Stimulated activated CD4-positive, alpha-beta T cell treated with anti-CD3 and anti-CD28 coated beads, Interleukin-12 subunit alpha, Interleukin-12 subunit beta, amount 100 ng/mL, for 24 hours (primary cell): ENCODE measurements at places on chromosomes 2 and 18.

DNA sequence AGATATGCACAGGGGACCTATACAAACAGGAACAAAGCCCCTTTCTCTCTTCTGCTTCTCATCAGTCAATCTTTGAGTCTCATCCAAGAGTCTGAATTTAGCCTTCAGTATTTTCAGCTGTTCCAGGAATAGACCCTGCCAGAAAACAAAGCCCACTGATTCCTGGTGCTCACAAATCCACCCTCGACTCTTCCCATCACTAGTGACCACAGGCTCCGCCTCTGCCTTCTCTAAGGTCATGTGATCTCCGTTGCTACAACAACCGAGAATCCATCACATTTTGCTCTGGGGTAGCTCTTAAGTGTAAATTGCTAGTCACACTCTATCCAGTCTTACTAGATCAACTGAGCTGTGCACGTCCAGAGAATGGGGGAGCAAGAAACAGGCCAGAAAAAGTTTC, 46.4 kb upstream of the SPTBN1 start:
- DNase-seq: no peak

GRCh38 chr2:84717302-84717701, 163.6 kb downstream of the TRABD2A start:
- no peak for DNase-seq

GRCh38 chr2:79083597-79084251, 4.1 kb downstream of the REG1B start:
- DNase-seq: no peak

DNA sequence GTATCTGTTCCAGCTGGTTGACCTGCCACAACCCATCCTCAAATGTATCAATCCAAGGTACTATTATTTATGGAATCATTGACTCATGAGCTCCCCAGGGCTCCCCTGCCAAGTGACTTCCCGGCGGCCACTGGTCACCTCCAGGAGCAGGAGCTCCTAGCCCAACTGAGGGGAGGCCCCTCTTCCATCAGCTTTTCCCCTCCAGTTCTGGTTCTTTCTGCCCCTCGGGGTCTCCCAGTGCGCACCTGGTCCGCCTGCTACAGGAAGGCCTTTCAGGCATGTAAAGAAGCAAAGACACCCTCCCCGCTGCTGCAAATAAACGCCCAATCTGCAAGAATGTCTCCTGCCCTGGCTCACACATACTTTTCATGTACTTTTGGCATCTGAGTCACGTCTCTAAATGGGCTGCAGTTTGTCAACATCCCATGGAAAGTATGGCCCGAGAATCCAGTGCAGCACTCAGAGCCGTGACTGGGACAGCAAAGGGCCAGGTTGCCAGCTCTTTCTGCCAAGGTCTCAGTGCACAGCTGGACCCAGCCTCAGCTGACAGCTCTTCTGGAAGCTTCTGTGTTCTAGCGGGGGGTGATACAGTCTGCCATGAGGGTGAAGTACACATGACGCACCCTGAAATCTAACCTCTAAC, 41.4 kb downstream of the KLHL29 start:
- no peak for DNase-seq

DNA sequence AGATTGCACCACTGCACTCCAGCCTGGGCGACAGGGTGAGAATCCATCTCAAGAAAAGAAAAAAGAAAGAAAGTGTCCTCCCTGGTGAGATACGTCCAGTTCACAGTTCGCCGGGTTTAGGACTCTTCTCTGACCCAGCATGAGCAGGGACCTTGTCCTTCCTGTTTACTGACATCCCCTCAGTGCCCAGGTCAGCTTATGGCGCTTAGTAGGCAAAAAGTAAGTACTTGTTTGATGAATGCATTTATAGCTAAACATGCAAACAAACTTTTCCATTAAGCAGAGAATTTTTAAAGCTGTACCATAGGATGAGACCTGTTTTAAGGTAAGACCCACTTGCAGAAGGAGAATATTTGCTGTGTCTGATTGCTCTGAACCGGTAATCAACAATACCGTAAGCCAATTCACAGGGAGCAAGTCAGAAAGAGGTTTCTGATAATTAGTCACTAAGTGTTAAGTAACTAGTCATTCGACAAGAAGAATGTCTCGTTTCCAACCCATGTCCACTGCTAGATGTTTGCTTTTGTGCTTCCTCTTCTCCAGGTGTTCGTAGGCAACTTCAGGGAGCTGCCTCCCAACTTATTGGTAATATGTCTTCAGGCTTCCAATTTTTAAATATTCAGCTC, 40.0 kb downstream of the MOGAT1 start:
- DNase-seq: no peak

DNA sequence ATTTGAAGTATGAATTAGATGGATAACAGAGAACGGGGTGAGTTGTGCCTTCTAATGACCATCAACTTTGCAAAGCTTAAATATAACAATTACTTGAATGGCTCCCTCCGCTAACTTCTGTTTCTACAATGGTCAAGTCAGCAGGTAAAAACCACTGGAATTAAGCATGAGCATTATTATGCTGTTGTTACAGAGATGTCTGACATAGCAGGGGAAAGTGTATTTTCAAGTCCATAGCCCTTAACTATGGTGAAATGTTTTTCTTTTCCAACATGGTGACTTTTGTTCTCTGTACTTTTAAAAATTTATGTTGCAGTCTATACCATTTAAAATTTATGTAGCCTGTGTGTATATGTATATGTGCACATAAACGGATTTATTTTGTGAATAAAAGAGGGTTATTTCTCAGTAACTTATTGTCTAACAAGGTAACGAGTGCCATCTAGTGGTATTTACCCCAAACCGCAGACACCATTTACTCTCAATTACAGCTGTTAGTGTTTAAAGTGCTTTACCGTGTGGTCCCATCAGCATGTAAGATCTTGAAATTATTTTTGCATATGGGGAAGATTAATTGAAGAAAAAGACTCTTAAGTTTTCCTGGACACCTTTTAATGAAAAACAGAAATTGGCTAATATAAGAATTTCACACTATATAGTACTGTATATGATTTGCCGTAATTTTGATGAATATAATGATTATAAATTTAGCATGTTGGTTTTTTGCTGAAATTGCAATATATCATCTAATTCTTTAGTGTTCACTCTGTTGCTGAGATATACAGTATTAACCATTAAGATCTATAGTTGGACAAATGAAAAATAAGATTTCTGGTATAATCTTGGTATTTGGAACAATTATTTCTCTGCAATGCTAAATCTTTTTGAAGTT, 78.2 kb downstream of the UBE2E3 start:
- DNase-seq: no peak

DNA sequence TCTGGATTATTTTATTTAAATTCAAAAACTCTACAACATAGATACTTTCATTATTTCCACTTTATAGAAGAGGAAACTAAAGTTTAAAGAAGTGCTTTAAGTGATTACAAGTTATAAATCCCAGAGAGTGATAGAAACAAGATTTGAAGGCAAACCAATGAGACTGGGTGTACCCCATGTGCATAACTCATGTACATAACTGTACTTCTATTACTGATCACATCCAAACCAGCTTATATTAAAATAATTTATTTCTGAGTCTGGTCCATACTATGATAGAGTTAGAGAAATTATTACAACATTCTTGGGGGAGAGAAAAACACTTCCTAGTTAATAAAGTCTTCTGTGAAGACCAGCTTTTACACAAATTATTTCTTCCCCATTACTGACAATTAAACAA, 221.4 kb downstream of the EXOC6B start:
- no peak for DNase-seq

DNA sequence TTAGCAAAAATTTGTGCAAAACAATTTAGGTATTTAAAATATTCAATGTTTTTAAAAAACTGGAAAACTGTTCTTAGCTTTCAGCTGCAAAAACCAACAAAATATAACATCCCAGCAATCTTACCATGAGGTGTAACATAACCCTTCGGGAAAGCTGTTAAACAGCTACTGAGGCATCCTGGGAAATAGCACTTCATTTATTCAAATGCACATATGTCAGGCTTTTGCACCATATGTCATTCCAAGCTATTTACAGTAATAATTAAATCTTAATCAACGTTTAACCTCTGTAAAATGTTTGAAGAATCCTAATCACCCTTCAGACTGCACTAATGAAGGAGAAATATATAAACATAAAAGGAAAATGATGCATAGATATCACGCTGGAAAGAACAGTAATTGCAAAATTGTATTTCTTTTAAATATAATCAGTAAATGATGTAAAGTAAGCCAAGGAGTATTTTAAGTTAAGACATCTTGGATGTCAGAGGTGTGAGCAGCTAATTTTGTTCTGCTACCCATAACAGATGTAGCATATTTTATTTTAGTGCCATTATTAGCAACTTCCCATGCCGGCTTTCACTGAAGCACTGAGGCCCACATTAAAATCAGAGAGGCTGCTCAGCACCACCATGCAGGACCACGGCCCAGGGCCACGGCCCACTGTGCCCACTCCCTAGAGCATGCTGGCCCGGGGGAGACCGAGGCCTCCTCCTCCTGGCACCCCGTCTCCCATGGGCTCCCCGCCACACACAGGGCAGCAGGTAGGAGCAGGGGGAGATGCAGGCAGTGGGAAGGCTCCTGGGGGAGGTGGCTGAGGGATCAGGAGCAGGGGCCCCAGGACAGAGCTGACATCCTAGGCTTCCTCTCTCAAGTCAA, 30.9 kb downstream of the EMX1 start:
- no peak for DNase-seq

DNA sequence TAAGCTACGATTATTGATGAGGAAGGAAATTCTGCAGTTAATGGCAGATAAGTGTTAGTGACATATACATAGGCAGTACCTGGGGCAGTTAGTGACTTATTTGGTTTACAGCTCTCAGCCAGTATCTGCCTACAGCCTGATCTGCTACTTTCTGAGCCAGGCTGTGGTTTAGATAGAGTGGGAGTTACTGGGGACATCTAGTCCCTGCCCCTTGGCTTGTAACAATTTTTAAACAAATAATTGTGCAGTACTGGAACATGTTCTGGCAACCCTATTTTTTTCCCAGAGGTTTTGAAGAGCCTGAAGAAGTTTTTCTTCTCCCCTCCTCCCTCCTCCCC, 2.3 kb downstream of the KIF5C start:
- no peak for DNase-seq

- no peak for DNase-seq
Observed at GRCh38 chr2:85933753-85934594, 45.2 kb upstream of the ST3GAL5 start.

- no peak for DNase-seq
Observed at GRCh38 chr2:158726911-158727592, 68.1 kb upstream of the DAPL1 start.

- no peak for DNase-seq
Observed at GRCh38 chr18:22639026-22639463, 221.3 kb upstream of the CTAGE1 start.

GRCh38 chr2:181658444-181658843, 1.5 kb upstream of the CERKL start:
- no peak for DNase-seq

DNA sequence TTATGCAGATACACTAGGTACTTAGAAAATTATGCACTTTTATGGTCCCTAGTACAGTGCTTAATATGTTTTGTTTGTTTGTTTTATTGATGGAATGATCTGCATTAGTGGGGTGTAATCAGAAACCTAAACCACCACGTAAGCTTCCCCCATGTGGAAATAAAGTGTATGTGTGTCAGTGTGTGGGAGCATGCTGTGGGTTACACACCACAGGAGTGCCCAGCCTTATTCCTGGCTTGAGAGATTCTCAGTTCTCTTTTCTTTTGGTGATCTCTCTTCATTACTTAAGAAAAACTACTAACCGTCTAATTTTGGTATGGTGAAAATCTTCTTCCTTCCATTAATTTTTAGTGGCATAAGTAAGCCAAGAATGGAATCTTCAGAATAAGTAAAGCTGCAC, 398.6 kb downstream of the DCDC2C start:
- DNase-seq: no peak

GRCh38 chr2:74869517-74869916, 35.6 kb downstream of the HK2 start:
- no peak for DNase-seq

GRCh38 chr2:133266041-133266925, 302.0 kb downstream of the NCKAP5 start:
- DNase-seq: no peak

DNA sequence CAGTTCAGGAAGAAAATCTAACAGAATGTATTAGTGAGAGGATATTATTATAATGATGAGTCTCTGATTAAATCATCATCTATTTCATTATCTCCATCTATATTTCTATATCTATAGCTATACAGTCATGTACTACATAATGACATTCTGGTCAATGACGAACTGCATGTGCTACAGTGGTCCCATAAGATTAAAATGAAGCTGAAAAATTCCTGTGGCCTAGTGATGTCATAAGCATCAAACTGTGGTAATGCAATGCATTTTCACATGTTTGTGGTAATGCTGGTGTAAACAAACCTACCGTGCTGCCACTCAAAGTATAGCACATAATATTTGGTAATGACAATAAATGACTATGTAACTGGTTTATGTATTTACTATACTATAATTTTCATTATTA, 1127.9 kb upstream of the CHAC2 start:
- no peak for DNase-seq

DNA sequence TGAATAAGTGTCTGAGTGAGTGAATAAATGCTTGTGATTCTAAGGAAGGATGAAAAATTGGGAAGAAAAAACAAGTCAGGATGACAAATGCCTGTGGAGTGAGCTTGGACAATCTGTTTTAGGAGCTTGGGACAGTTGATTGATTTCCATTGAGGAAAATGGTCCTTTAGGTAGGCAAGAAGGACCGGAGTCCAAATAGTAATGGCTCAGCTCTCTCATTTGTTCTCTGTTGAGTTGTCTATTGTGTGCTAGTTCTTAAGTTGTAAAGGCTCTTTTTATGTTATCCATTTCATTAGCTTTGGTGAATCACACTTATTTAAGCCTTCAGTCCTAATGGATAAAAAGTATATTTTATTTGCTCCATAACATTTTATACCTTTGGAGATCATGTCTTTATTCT, 31.9 kb downstream of the FAM171B start:
- DNase-seq: no peak

- DNase-seq: no peak
Observed at GRCh38 chr2:105487142-105488069, 88.6 kb upstream of the FHL2 start.

GRCh38 chr18:24227977-24228666, 89.3 kb downstream of the CABYR start:
- DNase-seq: no peak

DNA sequence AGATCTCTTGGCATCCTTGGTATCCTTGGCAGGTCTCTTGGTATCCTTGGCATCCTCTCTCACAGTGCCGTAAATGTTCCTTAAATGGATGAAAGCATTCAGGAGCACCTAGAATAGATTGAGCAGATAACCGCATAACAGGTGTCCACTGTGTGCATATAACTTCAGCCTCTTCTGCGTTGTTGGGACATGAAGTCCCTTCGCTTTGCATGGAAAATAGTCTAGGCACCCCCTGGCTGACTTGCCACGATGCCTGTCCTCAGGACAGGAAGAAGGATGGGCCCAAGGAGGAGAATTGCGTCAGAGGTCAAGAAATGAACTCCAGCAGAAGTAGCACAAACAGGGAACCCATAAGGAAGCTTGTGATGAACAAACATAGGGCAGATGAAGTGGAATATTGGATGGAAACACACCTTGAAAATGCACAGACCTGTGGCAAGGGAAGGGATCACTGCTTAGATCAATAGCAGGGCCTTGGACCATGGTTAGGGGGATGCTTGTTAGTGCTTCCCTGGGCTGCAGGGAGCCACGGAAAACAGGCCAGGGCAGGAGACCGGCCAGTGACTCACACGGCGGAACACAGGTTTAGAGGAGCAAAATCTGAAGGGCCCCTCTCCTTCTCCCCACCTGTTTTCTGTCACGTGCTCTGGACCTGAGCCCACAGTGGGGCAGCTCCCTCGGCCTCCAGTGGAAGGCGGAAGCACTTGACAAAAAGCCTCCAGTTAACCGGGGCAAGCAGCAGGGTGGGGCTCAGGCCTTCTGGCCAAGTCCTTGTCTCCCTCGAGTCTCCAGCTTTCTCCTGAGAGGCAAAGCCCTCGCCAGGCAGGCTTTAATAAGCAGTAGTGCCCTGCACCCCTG, 99.2 kb upstream of the ASAP2 start:
- DNase-seq: no peak
